ENCODE measurements at places on chromosomes 4 and X.
A peak's percentile ranks its signal among the peaks of the same experiment; 100 is the strongest.

- no peak for DNase-seq
Measured at GRCh38 chr4:85414972-85415371, 60.0 kb upstream of the ARHGAP24 start.

DNA sequence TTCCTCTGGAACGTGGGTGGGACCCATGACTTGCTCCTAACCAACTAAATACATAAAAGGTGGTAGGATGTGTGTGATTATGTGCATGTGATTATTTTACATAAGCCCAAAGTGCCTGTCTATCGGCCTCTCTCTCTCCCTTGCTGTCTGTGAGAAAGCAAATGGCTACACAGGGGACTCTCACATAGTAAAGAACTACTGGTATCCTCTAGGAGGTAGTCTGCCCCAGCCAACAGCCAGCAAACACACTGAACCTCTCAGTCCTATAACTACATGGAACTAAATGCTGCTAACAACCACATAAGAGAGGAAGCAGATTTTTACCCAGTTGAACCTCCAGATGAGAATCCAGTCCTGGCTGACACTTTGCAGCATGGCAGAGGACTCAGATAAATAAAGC lies 1249.4 kb downstream of the ADGRL3 start:
- DNase-seq, result no peak

DNA sequence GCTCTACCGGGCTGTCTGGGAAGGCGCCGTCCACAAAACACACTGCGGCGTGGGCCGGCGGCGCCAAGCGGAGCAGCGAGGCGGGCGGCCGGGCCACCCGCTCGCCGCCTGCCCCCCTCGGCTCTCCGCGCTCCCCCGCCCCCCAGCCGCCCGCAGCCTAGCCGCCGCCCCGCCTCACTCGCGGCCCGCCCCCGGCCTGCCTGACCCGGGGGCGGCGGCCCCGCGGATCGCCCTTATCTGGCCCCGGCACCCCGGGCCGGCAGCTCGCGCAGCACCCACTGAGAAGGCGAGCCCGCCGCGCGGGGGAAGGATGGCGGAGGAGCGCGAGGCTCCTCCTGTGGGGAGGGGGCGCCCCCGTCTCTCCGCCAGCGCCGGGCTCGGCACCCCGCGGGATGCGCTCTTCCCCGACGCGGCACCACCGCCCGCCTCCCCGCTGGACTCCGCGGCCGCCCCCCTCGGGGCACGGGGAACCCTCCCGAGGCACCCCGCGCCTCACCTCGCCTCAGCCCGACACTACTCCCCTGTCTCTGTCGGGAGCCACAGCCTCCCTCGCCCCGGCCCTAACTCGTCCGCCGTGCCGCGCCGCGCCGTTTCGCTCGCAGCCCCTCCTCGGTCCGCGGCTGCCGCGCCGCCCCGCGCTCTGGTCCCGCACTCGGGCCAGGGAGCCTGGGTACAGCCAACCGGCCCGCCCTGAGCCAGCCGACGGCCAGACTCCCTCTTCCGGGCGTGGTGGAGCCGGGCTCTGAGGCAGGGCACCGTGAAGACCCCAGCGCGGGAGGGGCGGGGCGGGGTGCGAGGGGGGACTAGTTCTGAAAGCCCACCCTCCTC lies 566 bp downstream of the ATP11C start:
- DNase-seq, result peak; percentile 5

DNA sequence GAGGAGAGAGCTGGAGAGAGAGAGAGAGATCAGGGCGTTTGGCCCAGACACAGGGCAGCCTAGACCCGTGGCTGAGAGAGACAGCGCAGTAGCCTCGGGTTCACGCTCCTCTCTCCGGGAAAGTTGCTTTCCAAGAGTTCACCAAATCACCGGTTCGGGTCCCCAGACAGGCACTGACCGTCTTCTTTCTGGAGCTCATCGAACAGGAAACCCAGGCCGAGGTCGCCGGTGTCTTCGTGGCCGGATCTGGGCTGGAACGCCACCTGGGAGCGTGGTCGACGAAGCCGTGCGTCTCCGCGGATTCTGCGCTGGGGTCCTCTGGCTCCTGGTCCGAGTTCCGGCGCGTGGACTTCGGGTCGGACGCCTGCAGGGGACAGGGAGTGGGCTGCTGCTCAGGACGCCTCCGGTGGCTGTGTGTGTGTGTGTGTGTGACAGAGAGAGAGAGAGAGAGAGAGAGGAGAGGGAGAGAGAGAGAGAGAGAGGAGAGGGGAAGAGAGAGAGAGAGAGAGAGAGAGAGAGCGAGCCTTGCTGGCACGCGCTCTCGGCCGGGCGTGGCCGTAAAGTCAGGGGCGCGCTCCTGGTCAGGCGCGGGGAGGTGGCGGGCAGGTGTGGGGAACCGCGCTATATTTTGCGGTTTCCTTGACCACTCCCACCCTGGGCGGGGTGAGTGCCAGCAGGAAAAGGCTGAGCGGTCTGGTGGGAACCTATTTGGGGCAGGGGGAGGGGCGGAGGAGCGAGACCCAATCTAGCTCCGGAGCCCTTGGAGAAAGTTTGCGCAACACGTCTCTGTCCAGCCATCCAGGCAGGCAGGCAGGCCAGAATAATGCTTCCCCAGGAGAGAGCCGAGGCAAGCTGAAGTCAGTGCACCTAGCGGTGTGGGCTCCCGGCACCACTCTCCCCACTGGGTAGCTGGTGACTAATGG lies 62.1 kb downstream of the RHOXF2B start:
- no peak for DNase-seq

DNA sequence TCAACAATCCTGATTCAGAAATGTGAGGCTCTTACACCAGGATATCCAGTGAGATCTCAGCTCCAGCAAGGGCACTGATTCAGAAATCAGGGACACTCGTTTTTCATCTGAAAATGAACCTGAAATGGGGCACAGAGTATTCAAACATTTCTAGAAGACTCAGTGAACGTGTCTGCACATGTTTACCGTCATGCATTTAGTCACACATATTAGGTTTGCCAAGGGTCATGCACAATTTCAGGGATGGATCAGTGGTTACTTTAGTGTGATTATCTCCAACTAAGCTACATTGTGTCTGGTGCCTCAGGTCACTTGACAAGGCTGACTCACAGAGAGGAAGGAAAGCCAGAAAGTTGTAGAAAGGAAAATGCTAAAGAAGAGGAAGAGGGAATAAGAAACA lies 33.6 kb upstream of the SPANXN2 start:
- DNase-seq, result no peak

DNA sequence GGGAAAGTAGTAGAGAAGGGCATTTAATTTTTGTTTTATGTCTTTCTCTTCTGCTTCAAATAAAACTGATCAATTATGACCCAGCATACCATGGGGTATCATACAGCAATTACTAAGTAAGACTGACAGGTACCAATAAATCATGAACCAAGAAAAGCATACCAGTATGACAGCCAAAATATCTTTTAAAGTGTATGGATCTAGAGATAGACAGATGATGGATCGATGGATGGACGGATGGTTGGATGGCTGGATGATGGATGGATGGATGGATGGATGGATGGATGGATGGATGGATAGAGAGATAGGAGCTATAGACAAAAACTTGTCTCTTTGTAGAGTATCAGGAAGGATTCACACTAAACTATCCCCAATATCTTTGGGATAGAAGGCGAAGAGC lies 1.4 kb downstream of the DDX60L start:
- no peak for DNase-seq

GRCh38 chr4:23290656-23291055 lies 597.9 kb downstream of the GBA3 start:
- no peak for DNase-seq

- no peak for DNase-seq
Measured at GRCh38 chr4:164379694-164380093, 374.2 kb upstream of the SMIM31 start.

GRCh38 chr4:8922481-8922880 lies 50.8 kb upstream of the HMX1 start:
- DNase-seq, result no peak

GRCh38 chr4:123821861-123822260 lies 425.3 kb downstream of the SPRY1 start:
- no peak for DNase-seq

- DNase-seq, result no peak
Measured at GRCh38 chr4:28354880-28355656, 1494.4 kb downstream of the STIM2 start.

DNA sequence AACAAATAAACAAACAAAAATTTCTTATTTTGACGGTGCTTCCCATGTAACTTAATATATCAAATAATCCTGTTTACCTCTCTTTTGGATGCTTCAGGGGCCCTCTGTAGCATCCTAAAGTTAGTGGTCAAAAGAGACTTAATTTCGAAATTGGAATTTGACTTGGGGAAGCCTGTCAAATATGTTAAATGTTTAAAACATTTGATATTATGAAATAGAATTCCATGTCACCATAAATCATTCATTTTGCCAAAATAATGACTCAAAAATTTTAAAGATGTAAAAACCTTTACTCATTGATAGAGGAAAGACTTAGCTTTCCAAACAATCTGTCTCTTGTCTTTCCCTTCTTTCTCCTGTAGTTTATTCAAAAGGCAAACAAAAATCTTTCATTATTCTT lies 20.6 kb upstream of the TEX13A start:
- no peak for DNase-seq

- DNase-seq, result no peak
Measured at GRCh38 chrX:107734646-107735045, 40.9 kb downstream of the TSC22D3 start.

- no peak for DNase-seq
Measured at GRCh38 chr4:15963576-15963975, 601 bp upstream of the FGFBP2 start.
